ENCODE measurements at places on chromosomes 3 and 15. TPM values are rescaled to one million over a fixed set of nuclear protein-coding genes. Genes with fewer than 3 reads are reported as not detected.

The LRRN1 gene
- 7.1 TPM for total RNA-seq

The MLH1 gene
- 66.4 TPM for total RNA-seq

The SIDT1 gene
- 5.0 TPM for total RNA-seq

The GPR176 gene
- total RNA-seq = 9.0 TPM

The ZNF710 gene
- 45.7 TPM for total RNA-seq

The LNP1 gene
- total RNA-seq = 5.8 TPM

The PPARG gene
- 8.3 TPM for total RNA-seq

Measured in lung (tissue), 17 donors.